ENCODE measurements at places on chromosomes 11 and 22.

GRCh38 chr22:30792456-30792855 is 97.8 kb downstream of the OSBP2 start:
- no peak for DNase-seq

DNA sequence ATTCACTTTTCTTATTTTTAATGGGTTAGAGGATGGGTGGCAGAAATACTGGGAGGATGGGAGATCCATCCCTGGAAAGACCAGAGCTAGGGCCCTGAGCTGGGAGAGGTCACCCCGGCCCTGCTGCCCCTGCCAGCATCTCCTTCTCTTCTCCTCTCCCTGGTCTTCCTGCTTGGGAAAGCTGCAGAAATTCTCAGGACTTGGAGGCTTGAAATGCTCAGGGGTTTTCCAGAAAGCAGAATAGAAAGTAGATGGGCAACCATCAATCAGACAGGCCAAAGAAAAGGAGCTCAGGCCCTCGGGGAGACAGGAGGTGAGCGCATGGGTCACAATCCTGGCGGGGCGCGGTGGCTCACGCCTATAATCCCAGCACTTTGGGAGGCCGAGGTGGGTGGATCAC is 1.5 kb downstream of the APOBEC3H start:
- no peak for DNase-seq

GRCh38 chr11:102666331-102666957 is 39.1 kb downstream of the MMP27 start:
- DNase-seq, result no peak

- no peak for DNase-seq
Observed at GRCh38 chr22:38203090-38203810, 1.5 kb downstream of the MAFF start.

DNA sequence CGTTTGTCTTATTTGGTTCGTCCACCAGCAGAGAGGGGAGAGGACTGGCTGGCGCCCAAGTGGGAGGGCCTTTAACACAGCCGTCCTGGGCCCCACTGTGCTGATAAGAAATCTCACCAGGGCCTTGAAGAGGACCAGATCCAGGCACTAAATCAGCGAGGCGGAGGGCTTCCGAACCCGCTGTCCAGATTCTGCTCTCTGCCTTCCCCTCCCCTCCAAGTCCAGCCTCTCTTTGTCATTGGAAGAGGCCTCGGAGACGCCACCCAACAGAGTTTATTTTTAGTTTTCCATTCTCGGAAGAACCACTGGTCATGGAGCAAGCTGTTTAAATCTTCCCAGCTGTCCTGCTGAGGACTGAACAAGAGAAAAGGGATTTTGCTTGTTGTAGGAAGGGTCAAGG is 9.3 kb upstream of the FXYD6 start:
- DNase-seq, result peak; percentile 76

GRCh38 chr22:28600546-28601143 is 79.0 kb downstream of the TTC28 start:
- DNase-seq, result no peak

GRCh38 chr11:74822170-74822569 is 73.5 kb downstream of the RNF169 start:
- DNase-seq, result no peak

DNA sequence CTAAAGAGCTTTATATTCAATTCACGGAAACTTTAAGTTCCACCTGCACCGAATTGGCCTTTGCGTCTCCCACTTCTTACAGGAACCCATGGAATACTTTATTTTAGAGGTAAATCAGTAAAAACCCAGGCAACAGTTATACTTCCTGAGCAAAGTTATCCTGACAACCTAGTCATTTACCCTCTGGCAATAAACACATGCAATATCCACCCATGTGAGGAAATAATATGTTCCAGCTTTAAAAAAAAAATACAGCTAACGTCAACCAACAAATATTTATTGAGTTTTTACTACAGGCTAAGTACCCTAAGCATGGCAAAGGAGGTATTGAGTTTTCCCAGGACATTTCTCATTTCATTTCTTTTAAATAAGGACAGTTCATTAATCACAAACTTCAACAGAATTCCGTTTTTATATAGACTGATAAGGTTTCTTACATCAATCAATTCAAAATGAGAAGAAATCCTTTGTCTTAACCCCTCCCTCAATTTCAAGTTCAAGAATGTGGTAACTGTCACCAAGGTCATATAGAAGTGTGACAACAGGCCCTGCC is 38.3 kb upstream of the CCDC34 start:
- no peak for DNase-seq

DNA sequence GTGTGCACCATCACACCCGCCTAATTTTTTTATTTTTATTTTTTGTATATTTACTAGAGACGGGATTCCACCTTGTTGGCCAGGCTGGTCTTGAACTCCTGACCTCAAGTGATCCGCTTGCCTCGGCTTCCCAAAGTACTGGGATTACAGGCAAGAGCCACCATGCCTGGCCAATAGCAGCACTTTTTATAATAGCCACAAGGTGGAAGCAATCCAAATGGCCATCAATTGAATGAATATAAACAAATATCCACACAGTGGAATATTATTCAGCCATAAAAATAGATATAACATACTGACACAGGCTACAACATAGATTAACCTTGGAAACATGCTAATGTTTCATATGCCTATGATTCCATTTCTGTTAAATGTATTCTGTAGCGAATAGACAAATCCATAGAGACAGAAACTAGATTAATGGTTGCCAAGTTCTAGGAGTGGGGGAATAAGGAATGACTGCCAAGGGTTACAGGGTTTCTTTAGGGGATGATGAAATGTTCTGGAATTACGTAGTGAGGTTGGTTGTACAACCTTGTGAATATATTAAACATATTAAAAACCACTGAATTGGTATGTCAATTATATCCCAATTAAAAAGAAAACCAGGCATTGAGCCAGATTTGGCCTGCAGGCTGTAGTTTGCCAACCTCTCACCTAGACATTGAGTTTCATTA is 4.8 kb downstream of the VPS51 start:
- DNase-seq, result no peak

DNA sequence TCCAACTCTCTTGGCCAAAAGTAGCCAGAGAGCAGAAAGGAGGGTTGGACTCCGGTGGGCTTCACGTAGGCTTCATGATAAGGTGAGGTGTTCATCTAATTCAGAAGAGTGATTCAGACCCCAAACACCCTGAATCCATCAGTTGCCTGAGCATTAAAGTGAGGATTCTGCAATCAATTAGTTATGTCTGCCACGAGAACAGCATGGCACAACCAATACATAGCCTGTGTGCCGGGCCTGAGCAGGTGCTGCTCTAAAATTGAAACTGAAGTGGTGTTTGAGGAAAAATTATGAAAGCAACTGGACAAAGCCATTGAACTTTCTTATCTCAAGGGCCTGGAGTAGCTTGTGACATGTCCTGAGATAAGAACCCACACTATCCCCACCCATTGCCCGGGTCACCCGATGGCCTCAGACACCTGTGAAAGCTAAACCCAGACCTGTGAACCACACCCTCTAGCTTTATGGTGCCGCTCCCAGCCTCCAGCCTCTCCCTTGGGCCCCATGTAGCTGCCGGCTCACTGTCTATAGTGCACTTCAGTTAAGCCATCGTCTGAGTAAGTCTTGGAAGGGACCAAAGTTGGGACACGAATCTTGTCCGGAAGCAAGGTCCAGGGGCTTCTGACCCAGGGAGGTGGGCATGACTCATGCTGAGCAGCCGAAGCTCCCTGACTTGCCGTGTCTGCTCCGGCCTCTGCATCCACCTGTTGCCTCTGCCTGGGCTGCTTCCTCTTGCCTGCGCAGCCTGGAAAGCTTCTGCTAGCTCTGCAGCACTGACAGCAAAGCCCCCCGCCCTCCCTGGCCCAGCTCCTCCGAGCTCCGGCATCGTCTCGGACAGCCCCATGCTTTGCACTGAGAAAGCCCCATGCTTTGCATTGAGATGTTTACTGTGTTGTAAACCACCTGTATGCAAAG is 5.7 kb upstream of the MYEOV start:
- DNase-seq, result no peak

DNA sequence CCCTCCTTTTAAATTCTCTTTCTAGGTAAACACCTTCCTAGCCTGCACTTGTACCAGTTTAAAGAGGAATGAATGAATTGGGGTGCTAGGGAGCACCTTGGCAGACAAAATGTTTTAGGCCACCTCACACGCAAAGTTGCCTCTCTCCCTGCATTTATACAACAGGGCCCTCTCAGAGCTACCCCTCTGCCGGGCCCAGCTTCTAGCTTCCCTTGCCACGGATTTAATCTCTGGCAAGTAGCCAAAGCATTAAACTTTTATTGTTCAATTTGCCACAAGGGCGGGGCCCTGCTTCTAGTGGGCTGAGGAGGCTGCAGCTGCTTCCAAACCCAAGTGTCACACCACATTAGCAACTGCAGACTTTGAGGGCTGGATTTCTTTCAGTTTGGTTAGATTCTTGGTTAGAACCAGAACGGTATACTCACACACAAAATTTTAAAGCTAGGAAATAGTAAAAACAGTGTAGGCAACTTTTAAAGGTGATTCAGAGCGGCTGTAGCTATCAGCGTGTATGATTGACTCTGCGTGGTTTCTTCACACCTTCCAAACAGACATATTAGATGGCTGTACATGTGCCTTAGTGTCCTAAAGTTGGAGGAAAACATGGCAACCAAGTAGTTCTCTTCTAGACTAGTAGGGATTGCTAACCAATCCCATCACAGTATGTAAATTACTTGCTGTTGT is 6.5 kb downstream of the KREMEN1 start:
- DNase-seq, result no peak

- DNase-seq, result no peak
Observed at GRCh38 chr11:121944556-121945230, 171.3 kb downstream of the BLID start.

- DNase-seq, result no peak
Observed at GRCh38 chr11:57527056-57527631, 3.4 kb downstream of the TIMM10 start.

GRCh38 chr11:85811624-85812023 is 683 bp upstream of the SYTL2 start:
- DNase-seq, result no peak

DNA sequence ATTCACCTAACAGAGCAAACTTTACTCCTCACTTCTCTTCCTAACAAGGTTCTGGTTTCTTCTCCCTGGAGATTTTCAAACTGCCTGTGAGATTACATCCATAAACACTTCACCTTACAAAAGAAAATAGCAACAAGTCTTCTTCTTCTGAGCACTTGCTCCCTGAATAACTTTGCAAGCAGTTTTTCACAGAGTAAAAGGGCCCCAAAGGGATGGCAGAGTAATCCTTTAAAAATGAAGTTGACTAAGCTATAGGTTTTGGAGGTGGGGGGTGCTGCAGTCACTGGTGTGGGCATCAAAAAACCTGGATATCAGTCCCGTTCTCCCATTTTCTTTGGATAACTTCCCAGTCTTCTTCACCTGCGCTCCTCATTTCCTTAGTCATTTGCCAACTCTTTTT is 484.9 kb downstream of the MIAT start:
- DNase-seq, result no peak

DNA sequence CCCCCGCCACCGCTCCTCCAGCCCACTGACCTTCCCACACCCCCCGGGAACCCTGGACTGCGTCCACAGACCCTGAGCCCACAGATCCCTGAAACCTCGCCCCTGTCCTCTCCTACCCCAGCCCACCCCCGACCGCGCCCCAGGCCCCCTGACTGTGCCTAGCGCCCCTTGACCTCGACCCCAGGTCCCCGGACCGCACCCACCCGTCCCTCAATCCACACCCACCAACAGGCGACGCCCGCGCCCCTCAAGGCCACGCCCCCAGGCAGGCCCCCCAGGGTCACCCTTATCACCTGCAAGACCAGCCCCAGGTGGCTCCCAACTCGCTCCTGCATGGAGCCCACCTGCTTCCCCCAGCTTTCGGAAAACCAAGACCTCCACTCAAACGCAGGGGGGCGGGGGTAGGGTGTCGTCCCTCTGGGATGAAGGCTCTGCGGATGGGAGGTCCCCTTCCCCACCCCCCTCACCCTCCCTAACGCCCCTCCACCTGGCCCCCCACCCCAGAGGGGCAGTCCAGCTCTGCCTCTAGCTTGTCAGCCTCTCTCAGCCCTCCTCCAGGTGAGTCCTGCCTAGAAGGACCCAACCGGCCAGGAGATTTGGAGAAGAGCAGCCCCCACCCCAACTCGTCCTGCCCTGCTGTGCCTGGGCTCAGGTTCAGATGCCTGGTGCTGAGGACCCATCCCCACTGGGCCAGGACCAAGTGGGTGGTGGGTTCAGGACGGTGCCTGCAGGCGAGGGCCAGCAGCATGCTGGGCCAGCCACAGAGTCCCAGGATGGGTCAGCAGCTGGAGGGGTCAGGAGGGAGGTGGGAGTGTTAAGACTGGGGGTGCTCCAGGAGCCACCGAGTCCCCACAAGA is 3.1 kb upstream of the IL17REL start:
- peak; percentile 46 for DNase-seq

DNA sequence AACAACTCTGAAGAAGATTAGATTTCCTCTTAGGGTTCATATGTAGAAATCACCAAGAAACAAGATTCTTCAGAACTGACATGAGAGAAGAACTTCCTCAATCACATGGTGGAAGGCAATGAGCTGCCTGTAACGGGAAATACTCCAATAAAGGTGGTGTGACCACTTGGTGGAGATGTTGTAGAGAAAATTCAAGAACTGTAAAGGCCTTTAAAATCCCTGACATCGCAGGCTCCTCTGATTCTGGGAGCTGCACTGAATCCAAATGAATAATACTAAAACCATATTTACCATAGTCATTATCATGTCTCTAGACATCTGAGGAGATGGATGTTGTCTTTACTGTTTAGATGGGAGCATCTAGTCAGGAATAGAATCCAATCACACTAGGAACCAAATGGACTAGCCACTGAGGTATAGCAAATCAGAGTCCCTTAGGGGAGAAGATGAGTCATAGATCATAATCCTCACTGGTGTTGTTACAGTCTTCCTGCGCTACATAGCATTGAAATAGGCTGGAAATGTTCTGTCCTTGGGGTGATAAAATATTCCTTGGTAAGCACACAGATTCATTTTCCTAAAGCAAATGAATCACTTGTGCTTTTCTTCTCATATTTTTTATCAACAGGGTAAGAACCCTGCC is 321.6 kb upstream of the TENM4 start:
- no peak for DNase-seq

- DNase-seq, result no peak
Observed at GRCh38 chr11:93145390-93145915, 52.3 kb downstream of the SLC36A4 start.

DNA sequence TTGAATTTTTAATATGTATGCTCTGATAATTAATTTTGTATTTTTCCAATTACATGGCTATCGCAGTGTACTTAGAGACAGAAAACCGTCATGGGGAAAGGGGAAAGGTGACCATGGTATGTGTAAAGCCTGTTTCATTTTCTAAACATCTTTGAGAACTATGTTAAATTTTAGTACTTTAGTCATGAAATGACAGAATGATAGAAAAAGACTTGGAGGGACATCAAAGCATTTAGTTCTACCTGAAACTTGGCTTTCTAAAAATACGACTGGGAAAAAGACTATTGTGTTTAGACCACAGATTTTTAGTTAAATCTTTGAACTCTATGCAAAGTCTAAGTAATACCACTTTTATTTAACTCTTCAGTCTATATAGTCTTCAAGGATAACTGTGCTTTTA is 54.1 kb downstream of the MAML2 start:
- no peak for DNase-seq

Data from left forelimb (tissue), 1 donor.